GM23338 (cell line): ENCODE measurements at places on chromosomes 1 and 21. TPM values are rescaled to one million over a fixed set of nuclear protein-coding genes. Genes with fewer than 3 reads are reported as not detected.

FAM72B gene
- 15.0 and 16.0 TPM in 2 replicates for total RNA-seq

GRCh38 chr1:167090314-167090942 is at the start of gene GPA33:
Gene GPA33, minus strand, starts transcription at chr1:167090377. Its CDS starts 90 bp downstream, at chr1:167090287.
- H3K36me3 ChIP-seq, result no peaks in the 10 kb centered on the region
- H3K4me1 ChIP-seq, result no peaks in the 10 kb centered on the region
- H3K27me3 ChIP-seq, result no peaks in the 10 kb centered on the region
- no peak for DNase-seq
- no peak within 1 kb of the TSS for H3K27ac ChIP-seq

GRCh38 chr1:109498161-109498801 is 4.4 kb downstream of the CYB561D1 start:
- H3K4me1 ChIP-seq, result peaks cover 16% of the 10 kb centered on the region
- no peak overlapping the region for H3K27ac ChIP-seq
- DNase-seq, result peak; percentile 84
- no peaks in the 10 kb centered on the region for H3K36me3 ChIP-seq
- H3K4me3 ChIP-seq, result no peak overlapping the region

- no peak overlapping the region for H3K27ac ChIP-seq
- no peaks in the 10 kb centered on the region for H3K27me3 ChIP-seq
- DNase-seq, result no peak
Measured at GRCh38 chr1:14706631-14707030, 108.1 kb downstream of the KAZN start.

GRCh38 chr1:236168716-236169429 is 26.5 kb downstream of the GPR137B start:
- peaks cover 3% of the 10 kb centered on the region; the same call in 1 of the 2 replicates for H3K4me1 ChIP-seq
- H3K36me3 ChIP-seq, result no peaks in the 10 kb centered on the region
- no peak overlapping the region for H3K4me3 ChIP-seq
- DNase-seq, result peak; percentile 62
- no peak overlapping the region for H3K27ac ChIP-seq

SLC44A3 gene
- 2.9 and 6.8 TPM in 2 replicates for total RNA-seq

DNA sequence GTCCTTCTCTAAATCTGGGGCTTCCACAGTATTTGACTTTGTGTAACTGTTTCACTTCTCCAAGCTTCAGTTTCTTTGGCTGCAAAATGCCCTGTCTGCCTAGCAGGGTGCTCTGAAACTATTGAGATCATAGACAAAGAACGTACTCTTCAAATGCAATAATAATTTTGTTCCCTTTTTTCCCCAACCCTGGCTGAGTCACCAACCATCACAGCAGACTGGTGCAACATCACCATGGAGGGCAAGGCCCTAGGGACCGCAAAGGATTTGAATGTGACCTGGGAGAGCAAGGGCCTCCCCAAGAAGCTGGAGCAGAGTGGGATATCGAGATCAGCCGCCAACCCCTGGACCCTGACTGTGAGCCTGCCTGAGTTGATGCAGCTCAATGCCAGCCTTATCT is 115.0 kb downstream of the FCRL5 start:
- H3K4me1 ChIP-seq, result peaks cover 25% of the 10 kb centered on the region
- no peaks in the 10 kb centered on the region for H3K36me3 ChIP-seq
- DNase-seq, result no peak
- H3K27ac ChIP-seq, result no peak overlapping the region

DNA sequence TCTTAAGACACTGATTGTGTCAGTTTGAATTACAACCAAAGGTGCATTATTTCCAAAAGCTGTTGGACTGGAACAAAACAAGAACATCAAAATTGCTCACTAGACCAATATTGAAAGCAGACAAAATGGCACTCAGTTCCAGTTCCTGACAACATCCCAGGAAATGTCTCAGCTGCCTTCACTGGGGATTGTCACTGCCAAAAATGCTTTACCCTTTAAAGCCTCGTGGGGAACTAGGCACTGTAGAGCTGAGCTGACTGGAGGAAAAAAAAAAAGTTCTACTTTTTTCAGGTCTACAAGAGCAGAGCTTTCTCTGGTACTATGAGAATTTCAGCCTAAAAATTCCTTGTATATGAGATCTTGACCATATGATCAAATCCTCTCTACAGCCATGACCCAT is 21.9 kb downstream of the GPR52 start:
- no peaks in the 10 kb centered on the region for H3K27me3 ChIP-seq
- no peaks in the 10 kb centered on the region for H3K4me1 ChIP-seq
- H3K27ac ChIP-seq, result no peak overlapping the region
- DNase-seq, result no peak
- H3K4me3 ChIP-seq, result no peak overlapping the region
- no peaks in the 10 kb centered on the region for H3K36me3 ChIP-seq
